GM12864 (cell line): ENCODE measurements at places on chromosomes 12 and 14.

DNA sequence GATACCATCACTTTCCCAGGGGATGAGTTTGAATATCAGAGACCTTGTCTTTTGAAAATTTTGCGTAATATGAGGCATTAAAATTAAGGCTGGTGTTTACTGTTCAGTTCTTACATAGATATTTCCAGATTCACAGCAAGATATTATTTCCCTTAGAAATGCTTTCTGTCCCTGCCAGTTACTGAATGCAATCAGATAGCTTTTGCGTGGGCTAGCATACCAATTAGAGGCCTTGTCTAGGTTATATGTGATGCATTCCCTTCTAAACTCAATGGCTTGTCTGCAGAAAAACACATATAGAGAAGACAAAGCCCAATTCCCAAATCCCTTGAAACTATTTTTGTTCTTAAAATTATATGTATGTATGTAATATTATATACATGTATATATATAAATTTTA lies 167.8 kb downstream of the RMST start:
- DNase-seq = no peak

DNA sequence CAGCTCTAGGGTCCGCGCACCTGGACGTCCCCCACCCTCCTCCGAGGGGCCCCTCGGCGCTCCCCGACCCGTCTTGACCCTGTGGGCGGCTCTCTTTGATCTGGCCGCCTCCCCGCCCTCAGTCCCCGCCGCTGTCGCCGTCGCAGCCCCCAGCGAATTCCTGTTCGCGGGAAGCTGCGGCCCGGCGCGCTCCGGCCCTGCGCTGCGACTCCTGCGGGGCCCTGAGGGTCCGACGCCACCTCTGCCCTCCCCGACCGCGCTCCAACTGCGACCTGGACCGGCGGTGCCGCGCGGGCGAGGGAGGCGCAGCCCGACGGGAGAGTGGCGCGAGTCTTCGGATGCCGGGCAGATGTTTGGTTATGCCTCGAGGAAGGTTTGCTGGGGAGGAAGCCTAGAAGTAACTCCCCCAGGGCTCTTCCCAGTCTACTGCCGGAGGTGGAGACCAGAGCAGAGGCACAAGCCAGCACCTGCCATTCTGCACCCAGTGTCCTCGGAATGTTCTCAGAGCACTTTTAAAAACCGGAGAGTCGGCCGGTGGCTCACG lies 440 bp upstream of the ISM2 start:
- no peak for DNase-seq

- no peak for DNase-seq
Measured at GRCh38 chr14:105287249-105288102, 13.3 kb downstream of the BRF1 start.

- peak; percentile 96 for DNase-seq
Measured at GRCh38 chr14:105065280-105066228, at the start of gene GPR132. GPR132 (minus strand) TSS chr14:105065430; CDS start chr14:105055420, 10,010 bp downstream.
